ENCODE measurements at places on chromosomes 3 and 15.

DNA sequence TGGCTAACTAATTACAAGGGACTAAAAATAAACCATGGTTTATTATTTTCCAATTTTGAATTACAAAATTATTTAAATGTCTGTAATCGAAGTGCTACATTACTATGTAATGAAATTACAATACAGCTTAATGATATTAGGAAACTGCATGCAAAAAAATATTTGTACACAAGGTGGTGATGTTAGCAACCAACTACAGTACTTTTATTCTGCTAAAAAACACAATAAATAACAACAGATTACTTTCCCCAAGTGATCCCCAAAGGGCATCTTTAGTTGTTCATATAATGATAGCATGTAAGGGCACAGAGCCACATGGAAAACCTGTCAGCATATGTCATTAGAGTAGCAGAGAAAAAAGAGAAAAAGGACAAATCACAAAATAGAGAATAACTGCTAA is 147.5 kb upstream of the SOX2 start:
- no peak for DNase-seq

DNA sequence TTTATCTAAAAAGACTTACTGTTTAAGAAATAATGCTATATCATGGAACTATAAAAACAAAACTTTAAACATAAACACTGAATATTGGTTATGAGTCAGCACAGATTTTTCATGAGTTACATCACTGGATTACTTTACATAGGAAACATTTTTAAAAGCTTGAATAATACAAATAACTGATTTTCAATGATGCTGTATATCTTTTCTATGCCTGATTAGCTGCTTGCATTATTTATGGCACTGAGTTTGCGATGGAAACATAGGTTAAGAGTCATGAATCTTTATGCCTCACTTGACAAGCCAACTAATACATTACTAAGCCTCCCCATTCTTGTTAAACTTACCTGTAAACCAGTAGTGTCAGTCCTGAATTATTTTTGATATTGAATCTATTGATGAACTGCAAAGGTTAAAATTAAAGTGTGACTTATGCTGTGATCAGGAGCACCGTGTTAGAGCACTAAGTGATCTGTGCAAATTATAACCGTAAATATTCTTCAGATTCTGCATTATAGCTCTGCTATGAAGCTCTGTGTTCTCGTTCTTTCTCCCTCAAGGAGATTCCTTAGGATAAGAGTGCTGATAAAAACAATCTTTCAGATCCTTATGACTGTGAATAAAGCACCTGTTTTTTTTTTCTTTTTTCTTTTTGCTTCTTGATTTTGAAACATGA is 437.3 kb upstream of the BCHE start:
- DNase-seq, result no peak

DNA sequence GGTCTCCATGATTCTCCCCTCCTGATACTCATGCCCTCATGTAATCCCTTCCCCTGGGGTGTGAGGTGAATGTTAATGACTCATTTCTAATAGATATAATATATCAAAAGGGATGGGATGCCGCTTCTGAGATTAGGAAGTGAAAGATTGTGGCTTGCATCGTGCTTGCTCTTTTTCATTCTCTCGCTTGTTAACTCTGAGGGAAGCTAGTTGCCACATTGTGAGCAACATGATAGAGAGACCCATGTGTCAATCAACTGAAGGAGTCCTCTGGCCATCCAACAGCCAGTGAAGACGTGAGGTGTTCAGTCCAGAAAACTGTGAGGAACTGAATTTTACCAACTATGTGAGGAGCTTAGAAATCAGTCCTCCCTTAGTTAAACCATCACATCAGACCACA is 28.9 kb upstream of the DRD3 start:
- no peak for DNase-seq

DNA sequence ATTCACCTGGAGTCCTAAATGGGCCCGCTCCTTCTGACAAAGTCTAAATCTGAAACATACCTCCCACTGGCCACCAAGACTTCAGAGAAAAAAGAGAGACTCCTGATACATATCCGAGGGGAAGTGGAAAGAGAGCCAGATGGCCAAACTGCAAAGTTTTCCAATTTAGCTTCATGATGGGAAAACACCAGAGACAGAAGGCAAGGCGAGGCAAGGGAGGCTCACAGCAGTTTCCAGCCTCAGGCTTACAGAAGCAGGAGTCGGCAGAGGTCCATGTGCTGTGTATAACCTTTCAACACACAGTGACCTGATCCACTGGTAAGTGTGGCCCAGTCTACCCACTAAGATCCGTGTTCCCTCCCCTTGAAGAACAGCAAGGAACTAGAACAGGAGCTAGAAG is 29.9 kb upstream of the PDE8A start:
- no peak for DNase-seq

GRCh38 chr3:17847156-17847555 is 104.7 kb upstream of the TBC1D5 start:
- no peak for DNase-seq

GRCh38 chr3:65285956-65286355 is 598.2 kb upstream of the ADAMTS9 start:
- no peak for DNase-seq

DNA sequence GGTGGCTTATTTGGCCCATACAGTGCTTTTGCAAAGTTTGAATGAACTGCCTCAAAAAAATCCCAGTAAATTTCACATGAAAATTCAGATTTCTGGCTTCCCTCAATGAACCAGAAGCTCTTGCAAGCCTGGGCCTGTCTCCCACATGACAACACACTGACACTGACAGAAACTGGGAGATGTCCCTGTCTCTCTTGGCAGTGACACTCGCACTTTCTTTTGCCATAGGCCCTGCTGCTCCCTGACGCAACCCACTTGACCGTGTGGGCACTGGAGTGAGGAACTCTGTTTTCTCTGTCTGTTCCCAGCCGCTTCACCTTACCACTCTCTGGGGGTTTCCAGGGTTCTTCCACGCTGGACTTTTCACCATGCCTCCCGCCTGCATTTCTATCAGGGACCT is 524.5 kb downstream of the SHQ1 start:
- no peak for DNase-seq

GRCh38 chr3:120678984-120679383 is 3.1 kb downstream of the HGD start:
- DNase-seq, result no peak

GRCh38 chr3:43997316-43997715 is 244.4 kb upstream of the TOPAZ1 start:
- DNase-seq, result no peak

DNA sequence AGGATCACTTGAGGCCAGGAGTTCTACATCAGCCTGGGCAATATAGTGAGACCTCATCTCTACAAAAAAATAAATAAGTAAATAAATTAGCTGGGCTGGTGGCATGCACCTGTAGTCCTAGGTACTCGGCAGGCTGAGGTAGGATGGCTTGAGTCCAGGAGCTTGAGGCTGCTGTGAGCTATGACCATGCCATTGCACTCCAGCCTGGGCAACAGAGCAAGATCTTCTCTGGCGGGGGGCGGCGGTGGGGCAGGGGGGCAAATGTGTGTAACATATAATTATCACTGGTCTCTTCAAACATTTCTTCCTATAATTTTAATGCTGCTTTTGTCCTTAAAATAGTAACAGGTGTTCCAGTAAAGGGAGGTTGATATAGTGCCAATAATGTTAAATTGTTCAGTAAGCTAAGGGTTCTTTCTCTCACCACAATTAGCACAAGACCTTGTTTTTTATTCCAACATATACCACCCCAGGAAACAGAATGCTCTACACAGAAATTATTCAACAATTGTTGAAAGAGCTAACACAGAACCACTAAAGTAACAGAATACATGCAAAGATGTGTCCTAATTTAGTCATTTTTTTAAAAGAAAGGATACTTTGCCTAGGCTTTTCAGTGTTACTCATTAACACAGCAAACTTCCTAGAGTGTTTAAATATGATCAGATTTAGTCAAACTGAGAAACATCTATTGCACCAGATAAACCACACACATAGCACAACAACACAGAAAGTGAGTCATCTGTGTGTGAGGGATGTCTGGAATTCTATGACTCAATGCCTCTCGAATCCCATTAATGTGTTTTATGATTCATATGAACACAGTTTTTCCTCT is 29.1 kb downstream of the ANKRD28 start:
- DNase-seq, result peak; percentile 93

DNA sequence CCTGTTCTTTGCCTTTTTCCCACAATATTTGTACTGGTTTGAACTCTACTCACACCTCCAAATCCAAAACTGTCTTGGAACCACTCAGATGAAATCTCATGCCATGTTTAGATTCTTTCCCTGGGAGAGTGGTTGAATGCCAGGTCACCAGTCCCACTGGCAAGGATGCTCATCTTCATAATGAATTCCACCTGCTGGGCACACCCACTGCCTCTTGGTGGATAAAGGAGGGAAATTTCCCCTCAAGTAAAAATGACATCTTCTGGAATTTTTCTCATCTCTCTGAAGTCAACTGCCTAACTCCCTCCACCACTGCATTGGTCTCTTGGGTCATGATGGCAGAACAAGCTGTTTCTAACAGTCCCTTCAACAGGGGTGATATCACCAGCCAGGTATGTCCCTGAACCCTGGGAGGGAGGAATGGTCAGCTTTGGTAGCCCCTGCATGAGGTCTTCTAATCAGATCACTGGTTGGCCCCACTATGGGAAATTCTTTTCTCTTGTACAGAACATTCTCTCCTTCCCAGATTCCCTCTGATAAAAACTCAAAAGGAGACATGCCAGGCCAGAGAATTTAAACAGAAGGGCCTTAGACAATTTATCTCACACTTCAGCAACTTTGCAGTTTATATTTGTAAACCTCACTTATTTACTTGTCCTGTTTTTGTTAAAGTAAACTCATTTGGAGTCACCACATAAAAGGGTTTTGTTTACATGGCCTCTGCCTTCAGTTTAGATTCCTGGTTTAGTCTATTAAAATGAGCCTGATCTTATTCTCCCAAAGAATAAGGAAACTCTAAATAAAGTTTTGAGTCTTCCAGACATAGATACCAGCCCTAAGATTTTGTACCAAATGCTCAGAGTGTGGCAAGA is 143.4 kb downstream of the WNT5A start:
- no peak for DNase-seq

GRCh38 chr15:83066034-83066733 is 868 bp downstream of the BTBD1 start:
- DNase-seq, result no peak

- no peak for DNase-seq
Measured at GRCh38 chr3:178982137-178982536, 89.5 kb downstream of the ZMAT3 start.

GRCh38 chr3:196471551-196471950 is 32.0 kb downstream of the RNF168 start:
- no peak for DNase-seq

GRCh38 chr3:17489139-17489538 is 253.3 kb downstream of the TBC1D5 start:
- DNase-seq, result no peak

DNA sequence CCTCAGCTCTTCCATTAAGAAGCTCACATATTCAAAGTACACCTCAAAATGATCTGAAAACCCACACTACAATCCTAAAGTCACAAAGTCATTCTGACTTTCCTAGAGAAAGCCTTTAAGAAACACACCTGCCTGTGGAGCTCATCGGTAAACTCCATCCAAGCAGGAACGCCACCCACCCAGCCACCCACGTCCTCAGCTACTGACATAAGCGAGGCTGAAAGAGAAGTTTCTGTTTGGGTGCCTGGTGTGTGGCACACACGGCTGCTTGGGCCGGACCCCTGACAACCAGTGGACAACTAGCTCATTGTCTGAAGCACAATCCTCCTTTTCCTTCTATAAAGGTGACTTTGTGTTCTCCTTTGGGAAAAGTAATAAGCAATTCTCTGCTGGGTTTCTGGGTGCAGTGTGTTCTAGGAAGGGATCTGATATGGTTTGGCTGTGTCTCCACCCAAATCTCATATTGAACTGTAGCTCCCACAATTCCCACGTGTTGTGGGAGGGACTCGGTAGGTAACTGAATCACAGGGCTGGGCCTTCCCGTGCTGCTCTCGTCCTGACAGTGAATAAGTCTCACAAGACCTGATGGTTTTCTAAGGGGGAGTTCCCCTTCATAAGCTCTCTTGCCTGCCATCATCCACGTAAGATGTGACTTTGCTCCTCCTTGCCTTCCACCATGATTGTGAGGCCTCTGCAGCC is 26.1 kb downstream of the FAM174B start:
- DNase-seq, result no peak

DNA sequence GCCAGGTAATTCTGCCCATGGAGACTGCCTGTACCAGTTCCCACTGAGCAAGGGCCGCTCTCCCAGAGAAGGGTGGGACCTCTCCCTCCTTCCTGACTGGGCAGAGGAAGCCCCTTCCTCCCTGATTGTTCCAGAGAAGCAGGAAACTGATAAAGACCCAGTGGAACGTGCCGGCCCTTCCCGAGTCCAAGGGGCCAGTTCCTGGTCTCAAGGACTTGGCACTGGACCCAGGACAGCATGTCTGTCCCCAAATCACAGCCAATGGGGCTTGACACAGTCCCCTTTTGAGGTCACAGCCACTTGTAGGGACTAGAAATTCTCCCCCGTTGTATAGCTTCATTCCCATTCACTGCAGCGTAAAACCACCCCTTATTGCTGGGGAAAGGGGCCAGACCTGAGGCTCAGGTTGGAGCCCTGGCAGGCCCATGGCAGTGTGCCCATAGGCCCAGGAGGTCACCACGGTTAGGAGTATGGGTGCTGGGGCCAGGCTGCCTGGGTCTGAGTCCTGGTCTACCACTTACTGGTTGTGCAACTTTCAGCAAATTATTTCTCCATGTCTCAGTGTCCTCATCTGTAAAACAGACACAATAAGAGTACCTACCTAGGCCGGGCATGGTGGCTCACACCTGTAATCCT is 18.1 kb downstream of the CSRNP1 start:
- DNase-seq, result no peak

- no peak for DNase-seq
Measured at GRCh38 chr3:17038900-17039553, 154.3 kb downstream of the PLCL2 start.

DNA sequence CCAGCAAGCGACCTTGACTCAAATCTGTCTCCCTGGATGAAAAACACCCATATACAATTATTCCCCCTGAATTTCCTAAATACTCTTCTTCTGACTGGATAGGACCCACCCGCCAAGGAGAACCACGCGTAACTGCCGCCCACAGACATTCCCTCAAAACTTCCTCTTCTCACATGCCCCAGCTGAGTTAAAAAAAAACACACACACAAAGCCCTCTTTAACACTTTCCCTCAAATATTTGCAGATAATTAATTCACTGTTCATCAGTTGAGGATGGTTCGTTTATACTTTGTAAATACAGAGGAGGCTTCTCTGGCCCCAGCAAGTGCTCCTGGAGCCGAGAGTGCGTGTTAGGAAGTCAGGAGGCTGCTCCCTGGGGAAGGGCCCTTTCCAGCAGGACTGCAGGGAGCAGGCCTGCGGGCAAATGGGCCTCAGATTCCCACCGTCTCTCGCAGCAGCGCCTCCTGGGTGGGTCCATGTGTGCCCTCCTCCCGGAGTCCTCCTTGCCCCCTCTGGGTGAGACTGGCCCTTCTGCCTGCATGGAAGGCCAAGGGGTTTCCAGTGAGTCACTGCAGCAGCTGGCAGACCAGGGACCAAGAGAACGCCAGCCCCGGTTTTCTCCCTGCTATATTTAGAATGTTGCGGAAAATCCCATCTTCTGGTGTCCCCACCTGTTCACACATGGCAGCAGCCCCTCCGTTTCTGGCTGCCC is 46.8 kb downstream of the MGLL start:
- DNase-seq, result no peak

GRCh38 chr15:68489421-68489820 is 57.5 kb upstream of the ITGA11 start:
- DNase-seq, result no peak
